ENCODE measurements at places on chromosomes 12 and 14.
A peak's percentile ranks its signal among the peaks of the same experiment; 100 is the strongest.

GRCh38 chr14:104149617-104150135 lies 11.3 kb downstream of the KIF26A start:
- peak; percentile 81 for ATAC-seq

GRCh38 chr12:49052451-49053208 lies 8.0 kb downstream of the KMT2D start:
- no peak for ATAC-seq

GRCh38 chr12:54998958-54999510 lies 14.5 kb upstream of the TESPA1 start:
- no peak for ATAC-seq

DNA sequence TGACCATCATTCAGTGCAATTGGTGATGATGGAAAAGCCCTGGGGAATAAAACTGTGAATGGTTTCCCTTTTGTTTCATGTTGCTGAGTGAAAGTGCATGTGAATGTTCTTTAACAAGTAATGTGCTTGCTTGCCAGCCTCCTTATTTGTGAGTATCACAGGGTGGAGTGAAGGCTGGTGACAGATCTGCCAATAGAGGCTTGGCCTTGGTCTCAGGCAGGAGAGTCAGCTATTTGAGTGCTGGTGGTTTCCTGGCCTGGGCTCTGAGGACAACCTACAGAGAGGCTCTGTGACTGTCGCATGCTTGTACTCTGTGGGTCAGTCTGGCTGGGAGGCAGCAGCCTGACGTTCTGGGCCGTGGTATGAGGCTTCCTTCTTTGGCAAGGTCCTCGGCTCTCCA lies 20.7 kb downstream of the KRT85 start:
- ATAC-seq, result no peak

DNA sequence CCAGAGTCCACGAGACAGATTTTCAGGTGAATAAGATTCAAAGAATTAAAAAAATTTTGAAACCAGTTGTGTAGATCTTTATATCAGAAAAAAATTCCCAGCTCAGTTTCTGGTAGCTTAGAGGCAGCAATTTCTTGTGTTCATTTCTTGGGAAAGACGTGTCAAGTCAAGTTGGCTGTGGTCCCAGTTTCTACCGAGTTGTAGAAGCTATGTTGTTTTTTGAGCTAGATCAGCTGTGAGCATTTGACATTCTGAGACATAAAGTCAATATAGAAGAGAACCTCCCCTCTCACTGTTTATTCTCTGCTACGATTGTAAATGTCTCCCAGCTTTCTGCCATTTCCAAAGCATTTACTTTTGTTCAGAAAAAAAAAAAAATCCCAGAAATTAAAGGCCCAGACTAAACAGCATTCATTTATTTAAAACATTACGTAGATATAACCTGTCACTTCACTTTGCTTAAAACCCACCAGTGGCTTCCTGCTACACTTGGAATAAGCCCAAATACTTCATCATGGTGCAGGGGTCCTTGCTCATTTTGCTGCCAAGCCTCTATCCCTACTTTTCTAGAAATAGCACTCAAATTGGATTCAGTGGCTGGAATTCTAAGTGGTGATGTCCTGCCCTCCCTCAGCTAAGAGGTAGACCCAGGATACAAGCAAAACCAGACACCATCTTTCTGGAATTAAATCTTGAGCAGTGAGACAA lies 20.6 kb upstream of the PYGL start:
- ATAC-seq, result peak; percentile 48

DNA sequence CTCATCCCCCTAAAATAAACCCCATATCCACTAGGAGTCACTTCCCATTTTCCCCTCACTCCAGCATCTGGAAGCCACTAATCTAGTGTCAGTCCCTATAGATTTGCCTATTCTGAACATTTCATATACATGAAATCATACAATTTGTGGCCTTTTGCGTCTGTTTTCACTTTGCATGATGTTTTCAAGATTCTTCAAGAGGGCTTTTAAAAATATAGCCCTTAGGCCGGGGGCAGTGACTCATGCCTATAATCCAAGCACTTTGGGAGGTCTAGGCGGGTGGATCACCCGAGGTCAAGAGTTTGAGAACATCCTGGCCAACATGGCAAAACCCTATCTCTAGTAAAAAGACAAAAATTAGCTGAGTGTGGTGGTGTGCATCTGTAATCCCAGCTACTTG lies 104.7 kb downstream of the VEZT start:
- ATAC-seq, result no peak

DNA sequence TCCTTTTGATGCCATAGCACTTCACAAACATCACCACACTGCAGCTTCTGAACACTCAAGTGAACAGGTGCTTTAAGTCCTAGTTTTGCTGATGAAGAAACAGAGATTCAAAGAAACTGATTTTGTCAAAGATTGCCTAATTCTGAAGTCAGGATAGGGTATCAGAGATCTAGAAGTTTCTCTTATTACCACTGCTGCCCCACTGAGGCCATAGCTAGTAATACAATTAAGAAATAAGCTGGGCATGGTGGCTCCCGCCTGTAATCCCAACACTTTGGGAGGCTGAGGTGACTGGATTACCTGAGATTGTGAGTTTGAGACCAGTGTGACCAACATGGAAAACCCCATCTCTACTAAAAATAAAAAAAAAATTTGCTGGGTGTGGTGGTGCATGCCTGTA lies 458.3 kb upstream of the SEL1L start:
- no peak for ATAC-seq

- peak; percentile 88 for ATAC-seq
These were observed 168.9 kb upstream of the RASSF8 start for GRCh38 chr12:25789541-25789944.

GRCh38 chr12:131287938-131288764 lies 334.4 kb downstream of the ADGRD1 start:
- ATAC-seq, result no peak

DNA sequence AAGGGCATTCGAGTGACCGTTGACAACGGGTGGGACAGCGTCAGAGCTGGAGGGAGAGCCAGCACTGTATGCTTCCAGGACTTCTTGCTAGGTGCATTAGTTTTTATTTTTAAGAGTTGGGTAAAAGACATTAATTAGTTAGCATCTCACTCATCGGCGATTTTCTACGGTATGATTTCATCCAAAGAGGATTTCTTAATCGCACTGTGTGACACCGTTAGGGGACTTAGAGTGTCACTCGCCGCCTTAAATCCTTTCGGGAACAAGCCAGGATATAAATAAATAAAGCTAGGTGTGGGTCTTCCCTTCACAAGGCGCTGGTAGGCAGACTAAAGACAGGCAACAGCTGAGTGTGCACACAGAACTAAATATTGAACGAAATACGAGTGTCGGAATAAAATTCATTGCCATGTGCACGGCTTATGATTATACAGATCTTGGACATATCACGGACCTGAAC lies 869 bp upstream of the NOVA1 start:
- ATAC-seq, result peak; percentile 9

DNA sequence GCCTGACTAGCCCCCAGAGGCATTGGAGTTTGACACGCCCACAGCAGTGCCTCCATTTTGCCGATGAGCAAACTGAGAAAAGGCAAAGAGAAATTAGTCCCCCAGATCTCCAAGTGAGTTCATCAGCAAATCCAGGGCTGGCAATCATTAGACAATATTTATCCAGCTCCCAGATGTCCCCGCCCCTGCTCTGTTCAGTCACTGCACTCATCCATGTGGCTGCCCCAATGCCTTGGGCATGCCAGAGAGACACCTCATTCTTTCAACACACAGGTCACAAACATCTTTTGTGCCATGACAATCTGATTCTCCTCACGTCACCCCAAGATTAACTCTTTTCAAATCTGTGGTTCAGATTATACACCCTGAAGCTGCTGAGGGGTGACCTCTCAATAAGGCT lies 43.5 kb downstream of the DPF3 start:
- no peak for ATAC-seq

All from motor neuron (in vitro differentiated cells).